ENCODE measurements at places on chromosomes 2 and 18.

DNA sequence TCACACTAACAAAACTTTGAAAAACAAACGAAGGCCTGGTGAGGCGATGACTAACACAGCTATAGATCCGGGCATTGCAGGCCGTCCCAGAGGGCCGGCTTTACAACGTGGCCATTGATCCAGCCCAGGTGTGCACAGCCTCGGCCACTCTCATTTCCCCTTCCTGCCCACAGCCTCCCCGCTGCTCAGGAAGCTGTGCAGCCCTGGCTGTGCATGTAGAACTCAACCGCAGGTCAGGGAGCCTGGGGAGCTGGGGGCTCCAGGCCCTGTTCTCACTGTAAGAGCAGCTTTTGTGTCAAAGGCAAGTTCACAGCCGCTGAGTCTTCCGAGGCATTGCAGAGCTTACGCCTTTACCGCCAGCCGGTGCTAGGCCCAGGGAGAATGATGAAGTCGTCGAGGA, 87.2 kb downstream of the LONRF2 start:
- DNase-seq, result peak; percentile 7

DNA sequence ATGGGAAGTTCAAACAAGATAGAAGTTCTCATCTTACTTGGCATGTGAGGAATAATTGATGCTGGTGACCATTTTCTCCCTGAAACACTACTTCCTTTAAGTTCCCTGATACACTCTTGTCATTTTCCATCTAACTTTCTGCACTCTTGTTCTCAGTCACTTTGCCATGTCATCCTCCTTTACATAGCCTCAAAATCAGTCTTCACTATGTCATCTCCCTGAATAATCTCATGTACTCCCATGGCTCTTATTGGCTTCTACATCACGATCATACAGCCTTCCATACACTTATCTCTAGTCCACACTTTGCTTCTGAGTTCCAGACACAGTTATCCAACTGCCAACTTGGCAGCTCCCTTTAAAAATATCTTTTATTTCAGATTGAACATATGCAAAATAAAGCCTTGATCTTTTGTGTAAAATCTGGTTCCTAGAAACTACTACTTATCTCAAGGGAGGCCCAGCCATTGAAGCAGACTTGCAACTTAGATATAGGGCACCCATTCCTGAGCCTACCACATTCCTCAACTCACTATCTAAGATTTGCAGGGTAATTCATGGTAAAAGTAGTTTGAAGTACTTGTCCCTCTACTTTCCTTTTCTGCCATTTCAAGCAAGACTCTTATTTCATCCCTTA, 1070.2 kb upstream of the NXPH2 start:
- DNase-seq, result no peak

DNA sequence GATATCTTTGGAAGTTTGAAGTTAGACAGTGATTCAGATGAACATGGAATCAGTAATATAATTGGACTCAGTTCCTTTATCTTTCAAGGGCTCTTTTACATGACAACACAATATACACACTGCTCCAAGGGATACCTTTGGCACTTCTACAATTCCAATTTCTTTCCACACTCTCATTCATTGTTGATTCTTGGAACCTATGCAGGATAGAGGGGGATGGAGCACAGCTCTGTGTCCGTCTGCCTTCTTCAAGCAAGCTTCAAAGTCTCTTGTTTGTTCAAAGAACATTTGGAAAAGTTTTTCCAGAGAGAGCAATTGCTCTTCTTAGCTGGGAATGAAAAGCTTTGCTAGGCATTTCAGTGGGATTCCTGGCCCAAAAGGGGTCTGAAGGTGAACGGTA, 276.2 kb upstream of the ZEB2 start:
- DNase-seq, result no peak

GRCh38 chr18:46767217-46767616, 10.4 kb upstream of the ST8SIA5 start:
- no peak for DNase-seq

GRCh38 chr2:108323619-108324018, 34.9 kb downstream of the SULT1C2 start:
- DNase-seq, result no peak

Measured in activated CD4-positive, alpha-beta T cell treated with anti-CD3 and anti-CD28 coated beads, Interleukin-2, amount 50 U/mL, for 48 hours (primary cell).